A549 treated with CORT108297 at 1 μM for 4 hours (cell line): ENCODE measurements at places on chromosomes 16 and 17. TPM values are rescaled to one million over a fixed set of nuclear protein-coding genes. Genes with fewer than 3 reads are reported as not detected.

TLCD2 gene
- total RNA-seq, result 1.1 to 1.8 TPM (median 1.3 TPM) in 5 replicates

PLEKHM1 gene
- 21.5 to 27.1 TPM (median 25.6 TPM) in 5 replicates for total RNA-seq

HEXIM2 gene
- 15.2 to 18.4 TPM (median 16.6 TPM) in 5 replicates for total RNA-seq

CTRB2 gene
- total RNA-seq, result 0.12 TPM in 1 of 5 replicates, not detected in the others

TMC7 gene
- 7.2 to 10.8 TPM (median 9.9 TPM) in 5 replicates for total RNA-seq

CIAPIN1 gene
- total RNA-seq, result 70.1 to 90.2 TPM (median 76.5 TPM) in 5 replicates

EVI2B gene
- total RNA-seq, result 0.10 to 0.17 TPM (median 0.15 TPM) in 5 replicates

KRTAP17-1 gene
- not detected in 5 replicates for total RNA-seq

PABPN1L gene
- total RNA-seq, result not detected in 5 replicates

LRRC37A gene
- 0.51 to 0.95 TPM (median 0.85 TPM) in 5 replicates for total RNA-seq

IL32 gene
- total RNA-seq, result 22.4 to 40.0 TPM (median 27.1 TPM) in 5 replicates

ASGR2 gene
- 0.14 TPM in 1 of 5 replicates, not detected in the others for total RNA-seq

CD300A gene
- 0.07 to 0.12 TPM (median 0.07 TPM) in 3 of 5 replicates, not detected in the others for total RNA-seq

FOXC2 gene
- total RNA-seq, result 2.2 to 2.9 TPM (median 2.9 TPM) in 5 replicates
